ENCODE measurements at places on chromosomes 16 and 17.

- DNase-seq = no peak
Observed at GRCh38 chr16:63185235-63185780, 1149.1 kb upstream of the CDH8 start.

DNA sequence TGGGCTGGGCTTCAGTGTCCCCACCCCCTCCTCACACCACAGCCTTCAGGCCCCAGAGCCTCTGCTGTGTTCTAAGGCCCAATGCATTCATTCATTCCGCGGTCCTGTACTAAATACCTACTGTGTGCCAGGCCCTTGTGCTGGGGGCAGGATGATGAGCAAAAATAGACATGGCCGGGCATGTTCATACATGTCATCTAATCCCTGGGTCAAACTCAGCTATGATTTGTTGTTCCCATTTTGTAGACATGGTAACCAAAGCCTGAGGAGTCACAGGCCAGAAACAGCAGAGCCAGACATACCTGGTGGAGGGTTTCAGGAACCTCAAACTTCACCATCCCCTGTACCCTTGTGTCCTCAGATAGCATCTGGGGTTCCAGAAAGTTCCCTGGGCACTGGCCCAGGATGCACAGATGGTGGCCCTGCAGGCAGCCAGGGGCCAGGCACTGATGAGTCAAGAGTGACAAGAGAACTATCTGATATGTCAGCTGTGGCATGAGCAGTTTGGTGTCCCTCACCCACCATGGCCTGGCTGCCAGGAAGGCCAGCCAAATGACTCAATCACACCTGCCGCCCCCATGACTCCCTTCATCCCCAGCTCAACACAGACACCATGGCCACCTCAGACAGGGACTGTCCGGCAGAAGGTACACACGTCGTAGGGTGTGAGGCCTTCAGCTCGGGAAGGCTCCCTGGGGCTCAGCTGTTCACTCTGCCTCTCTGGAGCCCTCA, 2.7 kb upstream of the RRAD start:
- peak; percentile 84 for DNase-seq

- no peak for DNase-seq
Observed at GRCh38 chr17:62696726-62697490, 69.4 kb downstream of the MRC2 start.

DNA sequence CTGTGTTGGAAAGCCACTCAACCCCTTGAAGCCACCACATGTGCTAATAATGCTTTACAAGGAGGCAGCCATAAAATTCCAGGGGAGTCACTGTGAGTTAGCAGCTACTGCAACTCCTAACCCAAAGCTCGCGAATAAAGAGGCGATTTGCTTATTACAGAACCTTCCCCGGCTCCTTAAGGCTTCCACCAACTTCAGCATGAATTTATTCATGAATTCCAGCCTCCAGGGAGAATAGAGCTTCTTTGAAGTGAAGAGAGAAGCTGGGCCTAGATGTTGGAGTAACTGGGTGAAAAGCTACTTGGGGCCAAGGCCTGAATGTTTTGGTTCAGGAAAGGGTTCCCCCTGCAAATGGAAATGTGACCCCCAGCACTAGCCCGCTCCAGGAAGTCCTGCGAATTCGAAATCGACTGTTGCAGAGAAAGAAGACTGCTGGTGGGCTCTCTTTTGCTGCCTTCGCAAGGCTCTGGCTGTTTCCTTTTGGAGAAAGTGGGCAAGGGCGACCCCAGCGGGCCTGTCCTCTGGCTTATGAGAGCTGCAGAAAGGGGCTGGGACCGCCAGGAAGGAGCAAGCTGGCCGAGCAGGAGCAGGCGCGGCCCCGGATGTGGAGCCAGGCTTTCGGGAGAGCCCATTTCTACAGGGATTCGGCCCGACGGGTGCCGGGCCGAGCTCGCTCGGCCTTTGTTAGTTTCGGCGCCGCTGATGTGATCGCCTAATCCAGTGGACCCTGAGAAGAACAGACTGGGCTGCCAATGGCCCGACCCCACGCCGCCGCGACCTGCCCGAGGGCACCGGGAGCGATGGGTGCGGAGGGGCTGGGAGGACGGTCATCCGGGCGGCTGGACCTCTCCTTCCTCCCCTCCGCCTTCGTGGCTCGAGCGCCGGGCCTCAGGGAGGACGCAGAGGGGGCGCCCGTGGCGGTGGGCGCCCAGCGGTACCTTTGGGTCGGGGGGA, 7.6 kb downstream of the CBX8 start:
- no peak for DNase-seq

- DNase-seq = no peak
Observed at GRCh38 chr16:59690216-59690615, 956.1 kb upstream of the GOT2 start.

DNA sequence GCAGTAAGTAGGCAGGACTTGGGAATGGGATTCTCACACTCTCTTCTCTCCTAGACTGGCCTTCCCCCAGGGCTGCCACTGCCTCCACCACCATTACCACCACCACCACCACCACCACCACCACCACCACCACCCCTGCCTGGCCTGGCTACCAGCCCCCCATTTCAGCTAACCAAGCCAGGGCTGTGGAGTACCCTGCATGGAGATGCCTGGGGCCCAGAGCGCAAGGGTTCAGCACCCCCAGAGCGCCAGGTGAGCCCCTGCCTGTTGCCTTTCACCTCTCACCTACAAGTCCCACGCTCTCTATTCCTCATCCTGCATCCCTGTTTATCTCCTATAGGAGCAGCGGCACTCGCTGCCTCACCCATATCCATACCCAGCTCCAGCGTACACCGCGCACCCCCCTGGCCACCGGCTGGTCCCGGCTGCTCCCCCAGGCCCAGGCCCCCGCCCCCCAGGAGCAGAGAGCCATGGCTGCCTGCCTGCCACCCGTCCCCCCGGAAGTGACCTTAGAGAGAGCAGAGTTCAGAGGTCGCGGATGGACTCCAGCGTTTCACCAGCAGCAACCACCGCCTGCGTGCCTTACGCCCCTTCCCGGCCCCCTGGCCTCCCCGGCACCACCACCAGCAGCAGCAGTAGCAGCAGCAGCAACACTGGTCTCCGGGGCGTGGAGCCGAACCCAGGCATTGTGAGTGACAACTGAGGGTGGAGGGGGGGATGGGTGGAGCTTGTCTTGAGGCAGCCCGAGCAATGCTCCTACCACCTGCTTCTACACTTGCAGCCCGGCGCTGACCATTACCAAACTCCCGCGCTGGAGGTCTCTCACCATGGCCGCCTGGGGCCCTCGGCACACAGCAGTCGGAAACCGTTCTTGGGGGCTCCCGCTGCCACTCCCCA, 7.9 kb upstream of the TMEM88 start:
- DNase-seq = no peak

GRCh38 chr17:79746889-79747507, 16.3 kb downstream of the ENPP7 start:
- DNase-seq = no peak

- no peak for DNase-seq
Observed at GRCh38 chr17:72967977-72968585, 124.4 kb downstream of the SLC39A11 start.

DNA sequence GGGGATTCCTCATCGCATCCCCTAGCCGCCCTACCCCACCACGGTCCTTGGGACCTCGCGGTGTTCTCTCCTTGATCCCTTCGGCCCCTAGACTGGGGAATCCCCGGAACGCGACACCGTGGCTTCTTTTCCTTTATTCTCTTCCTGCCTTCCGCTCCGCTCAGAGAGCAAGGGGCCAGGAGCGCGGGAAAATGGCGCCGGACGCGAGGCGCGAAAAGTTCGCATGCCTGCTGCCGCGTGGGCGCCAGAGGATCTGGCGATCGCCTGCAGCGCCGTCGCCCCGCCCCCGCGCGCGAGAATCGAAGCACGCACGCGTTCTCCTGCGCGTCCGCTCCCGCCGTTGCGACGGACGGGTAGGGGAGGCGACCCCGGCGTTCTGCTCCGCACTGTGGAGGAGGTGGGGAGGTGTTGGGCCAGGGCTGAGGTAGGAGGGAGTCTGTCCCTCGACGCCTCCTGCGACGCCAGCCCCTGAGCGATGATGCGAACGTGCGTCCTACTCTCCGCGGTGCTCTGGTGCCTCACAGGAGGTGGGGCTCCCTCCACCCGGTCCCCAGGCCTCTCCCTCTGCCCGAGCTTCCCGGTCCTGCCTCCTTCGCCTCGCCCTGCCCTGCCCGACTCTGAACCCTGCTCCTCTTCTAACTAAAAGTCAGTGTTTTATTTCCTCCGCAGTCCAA, at the start of gene ZPBP2:
ZPBP2 (plus strand) TSS at position 323 of the 674 bp plus-strand sequence; CDS start at position 476, 153 bp downstream.
- no peak for DNase-seq

DNA sequence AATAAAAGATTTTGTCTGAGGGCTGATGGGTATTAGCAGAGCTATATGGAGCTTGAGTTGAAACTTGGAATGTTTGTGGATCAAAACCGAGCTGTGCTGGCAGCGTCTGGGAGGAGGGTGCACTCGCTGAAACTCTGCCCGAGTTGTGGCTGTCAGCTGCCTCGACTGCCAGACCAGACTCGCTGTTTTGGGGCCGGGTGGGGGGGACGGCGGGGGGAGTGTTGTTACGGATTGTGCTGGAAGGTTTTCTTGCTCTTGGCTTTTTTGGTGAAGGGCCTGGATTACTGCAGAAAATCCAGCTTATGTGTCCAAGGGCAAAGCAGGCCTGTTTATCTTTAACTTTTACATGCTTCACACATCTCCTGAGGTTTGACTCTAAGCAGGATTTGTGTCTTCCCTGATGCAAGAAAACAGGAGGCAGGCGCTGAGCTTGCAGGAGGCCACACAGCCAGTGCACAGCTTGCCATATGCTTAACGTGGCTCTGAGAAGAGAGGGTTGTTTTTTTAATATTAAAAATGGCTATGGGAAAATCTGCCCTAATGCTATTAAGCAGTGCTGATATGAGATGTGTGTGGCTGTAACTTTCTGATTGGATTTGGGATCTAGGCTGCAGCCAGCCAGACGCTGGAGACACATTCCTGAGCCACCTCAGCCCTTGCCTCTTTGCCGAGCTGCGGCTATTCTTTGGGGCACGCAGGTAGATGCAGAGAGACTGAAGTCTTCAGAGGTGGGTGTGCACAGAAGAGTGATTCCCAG, 20.5 kb upstream of the RPTOR start:
- DNase-seq = no peak

DNA sequence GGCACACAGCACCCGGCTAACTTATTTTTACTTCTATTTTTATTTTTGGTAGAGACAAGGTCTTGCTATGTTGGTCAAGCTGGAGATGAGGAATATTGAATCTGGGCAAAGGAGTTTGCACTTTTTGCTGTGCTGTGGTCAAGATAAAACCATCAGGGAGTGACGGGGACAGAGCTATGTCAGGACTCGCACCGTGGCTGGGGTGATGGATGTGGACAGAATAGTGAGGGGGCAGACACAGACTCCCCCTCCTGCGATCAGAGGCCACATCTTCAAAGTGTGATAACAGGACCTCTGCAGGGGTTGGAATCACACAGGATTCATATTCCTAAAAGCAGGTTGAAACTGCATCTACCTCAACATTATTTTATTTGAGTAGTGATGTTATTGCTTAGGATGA, 25.6 kb downstream of the IL21R start:
- no peak for DNase-seq

DNA sequence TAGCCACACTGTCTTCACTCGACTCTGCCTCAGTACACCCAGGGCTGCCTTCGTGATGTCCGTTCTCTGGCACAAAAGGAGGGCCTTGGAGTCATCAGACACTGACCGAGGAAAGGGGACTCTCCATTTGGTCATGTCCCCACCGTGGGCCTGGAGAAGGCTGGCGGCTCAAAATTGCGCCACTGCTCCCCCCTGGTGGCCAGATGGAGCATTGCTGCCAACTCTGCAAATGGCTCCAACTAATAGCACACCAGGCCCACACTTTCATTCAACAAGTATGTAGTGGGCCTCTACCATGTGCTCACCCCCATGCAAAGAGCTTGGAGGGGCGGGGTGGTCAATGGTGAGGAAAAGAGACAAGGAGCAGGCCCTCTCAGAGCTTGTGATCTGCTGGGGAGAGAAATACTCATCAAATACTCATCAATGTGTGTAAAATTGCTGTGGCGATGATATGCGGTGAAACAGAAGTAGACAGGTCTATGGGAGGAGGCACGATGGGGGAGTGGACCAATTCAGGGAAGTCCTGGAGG, 5.2 kb upstream of the GRIN2C start:
- DNase-seq = peak; percentile 80

GRCh38 chr16:56632156-56632847, at the start of gene MT1M:
Gene MT1M (plus strand): TSS chr16:56632659. CDS start chr16:56632732, 73 bp downstream.
- no peak for DNase-seq

DNA sequence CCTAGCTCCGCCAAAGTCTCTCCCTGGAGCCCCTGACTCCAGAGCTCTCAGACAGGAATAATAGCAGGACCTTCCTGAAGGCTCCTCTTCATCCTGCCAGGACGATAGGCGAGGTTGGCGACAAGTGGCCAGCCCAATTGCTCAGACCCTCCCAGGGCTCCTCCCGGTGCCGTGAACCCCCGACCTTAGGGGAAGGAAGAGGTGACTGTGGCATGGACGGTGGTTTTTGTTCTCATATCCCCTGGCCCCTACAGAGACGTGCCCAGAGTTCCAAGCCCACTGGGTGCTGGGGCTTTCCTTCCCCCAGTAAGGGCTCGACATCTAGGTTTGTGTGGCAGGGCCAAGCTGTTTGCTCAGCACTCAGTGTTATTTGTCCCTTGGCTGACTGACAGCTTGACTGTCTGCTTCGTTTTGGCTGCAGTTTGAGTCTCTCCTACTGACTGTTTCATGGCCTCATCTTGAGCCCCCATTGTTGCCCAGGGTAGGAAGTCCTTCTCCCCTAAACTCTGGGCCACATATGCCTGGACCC, 4.6 kb upstream of the ADCY7 start:
- DNase-seq = no peak

- DNase-seq = no peak
Observed at GRCh38 chr17:37191219-37191618, 184.6 kb upstream of the C17orf78 start.

- no peak for DNase-seq
Observed at GRCh38 chr17:81863833-81864768, 3.8 kb upstream of the P4HB start.

GRCh38 chr16:72740347-72740746, 307.6 kb downstream of the ZFHX3 start:
- no peak for DNase-seq

- DNase-seq = no peak
Observed at GRCh38 chr17:74547736-74548135, 1.8 kb upstream of the CD300C start.

- no peak for DNase-seq
Observed at GRCh38 chr17:16880843-16881230, 91.1 kb downstream of the TNFRSF13B start.

GRCh38 chr17:49913226-49914095, 55.5 kb upstream of the DLX4 start:
- no peak for DNase-seq

- no peak for DNase-seq
Observed at GRCh38 chr17:66044083-66044482, 147.8 kb downstream of the CEP112 start.

DNA sequence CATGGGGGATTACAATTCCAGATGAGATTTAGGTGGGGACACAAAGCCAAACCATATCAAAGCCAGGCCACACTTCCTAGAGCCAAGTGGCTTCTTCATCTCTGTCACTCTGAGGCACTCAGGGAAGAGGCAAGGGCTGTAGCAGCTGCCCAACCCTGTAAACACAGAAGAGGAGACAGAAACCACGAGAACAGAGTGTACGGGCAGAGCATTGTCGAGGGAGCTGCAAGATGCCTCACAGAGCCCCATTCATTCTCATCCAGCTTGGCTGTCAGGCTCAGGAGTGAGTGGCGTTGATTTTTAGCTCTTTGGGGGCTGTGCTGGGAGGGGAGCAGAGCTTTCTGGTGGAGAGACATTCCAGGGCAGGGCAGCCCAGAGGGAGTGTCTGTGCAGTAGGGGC, 117.2 kb upstream of the SALL1 start:
- DNase-seq = no peak
